Right atrium auricular region (tissue), 2 donors: ENCODE measurements at places on chromosomes 7 and 10.

GRCh38 chr10:81594991-81595390, 280.0 kb upstream of the NRG3 start:
- DNase-seq, result no peak

GRCh38 chr10:53487019-53487983, 714.7 kb upstream of the MBL2 start:
- DNase-seq, result no peak

GRCh38 chr7:961546-962400, 7.3 kb upstream of the ADAP1 start:
- no peak for DNase-seq

DNA sequence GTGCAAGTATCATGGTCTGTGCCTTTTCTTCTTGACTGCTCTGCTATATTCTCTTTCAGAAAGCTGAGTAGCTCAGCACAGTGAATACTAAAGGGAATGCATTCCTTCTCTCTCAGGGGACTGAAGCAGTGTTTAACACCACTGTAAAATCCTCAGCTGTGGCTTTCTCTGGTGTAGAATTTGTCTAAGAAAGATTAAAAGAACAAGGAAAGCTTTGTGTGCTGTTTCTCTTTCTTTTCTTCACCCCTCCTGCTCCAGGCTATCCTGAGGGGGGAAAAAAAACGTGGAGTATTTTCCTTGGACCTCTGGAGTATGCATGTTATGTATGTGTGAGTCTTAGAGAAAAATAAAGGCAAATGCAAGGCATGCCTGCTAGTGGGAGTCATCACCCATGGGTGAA, 383.9 kb downstream of the AUTS2 start:
- DNase-seq, result no peak

- no peak for DNase-seq
Observed at GRCh38 chr7:15889507-15889906, 203.0 kb upstream of the MEOX2 start.

- DNase-seq, result no peak
Observed at GRCh38 chr7:24025765-24026164, 258.2 kb upstream of the NPY start.

- DNase-seq, result no peak
Observed at GRCh38 chr7:97409346-97409745, 291.8 kb downstream of the SDHAF3 start.

DNA sequence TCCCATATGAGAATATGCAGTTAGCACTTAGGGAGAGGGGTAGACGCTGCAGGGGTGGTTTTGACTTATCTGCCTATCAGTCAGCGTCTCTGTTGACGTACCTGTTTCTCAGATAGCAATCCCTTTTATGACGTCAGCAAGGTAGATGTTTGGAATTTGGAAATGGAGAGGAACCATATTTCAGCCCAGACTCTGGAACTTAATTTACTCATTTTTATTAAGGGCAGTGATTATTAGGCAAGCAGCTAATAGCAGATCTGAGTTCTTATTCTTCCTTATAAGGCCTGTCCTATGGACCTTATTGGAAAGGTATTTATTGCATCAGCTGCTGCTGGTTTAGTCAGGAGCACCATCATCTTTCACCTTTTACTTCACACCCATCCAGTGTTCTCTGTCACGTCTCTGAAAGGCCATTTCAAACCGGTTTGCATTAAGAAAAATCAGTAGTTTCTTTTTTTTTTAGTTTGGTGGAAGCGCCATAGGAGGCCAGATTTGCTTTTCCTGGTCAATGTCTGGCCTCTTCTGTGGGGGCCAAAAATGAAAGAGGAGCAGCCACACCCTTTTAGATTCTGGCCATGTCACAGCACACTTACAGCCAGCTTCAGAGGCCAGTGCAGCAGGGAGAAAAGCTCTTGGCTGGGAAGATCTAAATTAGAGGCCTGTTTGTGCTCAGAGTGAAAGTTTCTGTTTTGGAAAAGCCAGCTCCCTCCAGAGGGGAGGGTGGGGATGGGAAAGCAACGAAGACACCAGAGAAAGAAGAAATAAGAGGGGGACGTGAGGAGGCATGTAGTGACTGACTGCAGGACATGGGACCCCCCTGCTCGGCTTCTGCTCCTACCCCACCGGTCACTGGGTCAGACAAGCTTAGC, 146.3 kb downstream of the TCF7L2 start:
- DNase-seq, result no peak

GRCh38 chr7:55132890-55133551, 114.2 kb downstream of the EGFR start:
- DNase-seq, result no peak

DNA sequence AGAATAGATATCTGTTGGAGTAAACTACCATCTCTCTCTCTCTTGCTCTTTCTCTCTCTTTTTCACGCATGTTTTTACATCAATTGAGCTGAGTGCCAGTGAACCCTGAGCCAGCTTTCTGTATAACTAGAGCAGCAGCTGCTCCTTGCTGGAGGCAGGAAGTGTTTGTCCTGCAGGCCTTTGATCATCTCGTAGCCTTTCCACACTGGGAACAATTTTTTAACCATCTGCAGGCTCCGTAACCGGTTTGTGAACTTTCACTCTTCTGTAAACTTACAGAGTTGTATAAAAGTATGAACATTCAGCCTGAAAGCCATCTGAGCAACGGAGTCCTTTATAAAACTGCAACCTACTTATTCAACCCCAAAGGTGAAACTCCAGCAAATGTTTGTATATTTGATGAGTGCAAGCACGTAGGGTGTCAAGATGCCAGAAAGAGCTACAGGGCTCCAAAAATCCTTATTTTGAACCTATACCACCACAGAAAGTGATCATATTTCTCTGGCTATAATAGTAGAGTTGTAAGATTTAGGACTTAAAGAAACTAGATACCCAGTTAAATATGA, 162.8 kb upstream of the NFE2L3 start:
- DNase-seq, result no peak

DNA sequence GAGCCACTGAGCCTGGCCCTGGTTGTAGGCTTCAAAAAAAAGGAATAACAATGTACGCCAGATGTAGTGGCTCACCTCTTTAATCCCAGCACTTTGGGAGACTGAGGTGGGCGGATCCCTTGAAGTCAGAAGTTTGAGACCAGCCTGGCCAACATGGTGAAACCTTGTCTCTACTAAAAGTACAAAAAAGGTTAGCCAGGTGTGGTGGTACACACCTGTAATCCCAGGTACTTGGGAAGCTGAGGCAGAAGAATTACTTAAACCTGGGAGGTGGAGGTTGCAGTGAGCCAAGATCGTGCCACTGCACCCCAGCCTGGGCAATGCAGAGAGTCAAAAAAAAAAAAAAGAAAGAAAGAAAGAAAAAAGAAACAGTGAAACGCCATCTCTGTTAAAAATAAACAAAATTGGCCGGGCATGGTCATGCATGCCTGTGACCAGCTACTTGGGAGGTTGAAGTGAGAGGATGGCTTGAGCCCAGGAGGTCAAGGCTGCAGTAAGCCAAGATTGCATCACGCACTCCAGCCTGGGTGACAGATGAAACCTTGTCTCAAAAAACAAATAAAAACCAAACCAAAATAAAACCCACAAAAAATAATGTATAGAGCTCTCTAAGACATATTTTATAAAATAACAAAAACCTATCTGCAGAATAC, 4.7 kb upstream of the KLHDC10 start:
- no peak for DNase-seq

GRCh38 chr7:41889472-41889871, 186.6 kb upstream of the INHBA start:
- no peak for DNase-seq

- DNase-seq, result no peak
Observed at GRCh38 chr10:70355051-70356021, 27.1 kb downstream of the LRRC20 start.

DNA sequence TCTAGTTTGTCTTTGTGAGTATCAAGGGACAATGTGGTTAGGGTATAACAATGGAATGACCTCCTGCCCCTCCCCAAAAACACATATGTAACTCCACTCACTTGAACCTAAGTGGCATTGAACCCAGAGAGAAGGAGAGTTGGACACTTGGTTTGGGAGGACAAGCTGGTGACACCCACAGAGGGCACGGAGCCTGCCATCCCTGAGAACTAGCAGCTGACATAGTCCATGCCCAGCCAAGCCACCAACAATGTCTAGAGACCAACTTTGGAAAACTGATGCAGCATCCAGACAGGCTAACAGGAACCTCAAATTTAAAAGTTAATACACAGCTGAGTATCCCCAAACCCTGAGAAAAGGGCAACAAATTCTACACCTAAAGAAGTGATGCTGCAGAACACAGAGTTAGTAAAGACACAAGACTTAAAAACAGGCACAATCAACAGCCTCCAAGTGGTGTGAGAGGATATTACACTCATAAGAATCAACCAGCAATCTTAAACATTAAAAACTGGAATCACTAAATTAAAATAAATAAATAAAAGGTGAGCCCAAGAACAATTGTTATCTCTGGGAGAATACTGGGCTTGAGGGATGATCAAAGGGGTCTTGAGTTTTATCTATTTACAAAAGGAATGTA, 27.2 kb downstream of the NUDCD3 start:
- no peak for DNase-seq

DNA sequence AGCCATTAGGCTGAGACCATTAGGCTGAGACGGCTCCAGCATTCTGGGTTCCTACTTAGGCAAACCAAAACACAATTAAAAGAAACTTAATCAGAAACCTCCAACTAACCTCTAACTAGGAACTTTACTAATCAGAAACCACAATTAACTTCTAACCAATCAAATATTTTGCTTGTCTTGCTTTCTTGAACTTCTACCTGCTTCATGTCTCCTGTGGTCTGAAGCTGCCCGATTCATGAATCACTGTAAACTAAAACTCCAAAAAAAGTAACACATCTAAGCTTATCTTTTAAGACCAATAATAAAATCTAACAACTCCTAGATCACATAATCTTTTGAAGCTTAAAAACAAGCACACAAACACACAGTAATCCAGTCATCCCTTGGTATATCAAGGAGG, 76.1 kb downstream of the PDSS1 start:
- DNase-seq, result no peak

- DNase-seq, result no peak
Observed at GRCh38 chr7:16026253-16027020, 340.0 kb upstream of the MEOX2 start.

- DNase-seq, result no peak
Observed at GRCh38 chr10:62377026-62377415, 2.9 kb downstream of the ZNF365 start.

DNA sequence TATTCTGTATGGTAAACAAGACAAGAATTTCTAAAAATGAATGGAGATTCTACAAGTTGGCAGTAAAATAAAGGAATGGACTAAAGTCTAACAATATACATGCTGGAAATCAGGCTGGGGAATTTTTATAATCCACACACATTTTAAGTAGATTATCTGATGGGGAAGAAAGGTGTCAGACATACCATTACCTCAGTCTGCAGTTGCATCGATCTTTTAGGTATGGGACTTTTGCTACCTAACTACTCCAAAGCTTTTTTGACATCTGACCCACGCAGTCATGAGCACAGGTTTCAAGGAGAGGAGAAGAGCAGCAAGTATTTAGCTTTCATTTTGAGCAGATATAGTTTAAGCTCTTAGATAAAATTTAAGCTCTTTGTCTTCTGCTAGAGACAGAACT, 113.0 kb downstream of the ZNF438 start:
- DNase-seq, result no peak

DNA sequence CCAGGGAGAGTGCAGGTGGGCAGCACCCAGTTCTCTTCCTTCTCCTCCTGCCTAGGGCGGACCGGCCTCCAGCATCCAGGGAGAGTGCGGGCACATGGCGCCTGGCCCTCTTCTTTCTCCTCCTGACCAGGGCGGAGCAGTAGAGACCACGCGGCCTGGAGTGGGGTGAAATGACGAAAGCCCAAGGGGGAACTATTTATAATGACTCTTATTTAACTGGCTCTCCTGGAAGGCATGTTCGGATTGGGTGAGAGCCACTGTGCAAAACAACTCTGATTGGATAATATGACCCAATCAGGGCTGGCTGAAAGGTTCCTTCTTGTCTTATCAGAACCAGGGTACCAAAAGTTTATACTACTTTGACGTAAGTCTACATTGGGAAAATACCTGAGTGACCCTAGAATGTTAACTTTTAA, 63.1 kb downstream of the ZNF37A start:
- no peak for DNase-seq

DNA sequence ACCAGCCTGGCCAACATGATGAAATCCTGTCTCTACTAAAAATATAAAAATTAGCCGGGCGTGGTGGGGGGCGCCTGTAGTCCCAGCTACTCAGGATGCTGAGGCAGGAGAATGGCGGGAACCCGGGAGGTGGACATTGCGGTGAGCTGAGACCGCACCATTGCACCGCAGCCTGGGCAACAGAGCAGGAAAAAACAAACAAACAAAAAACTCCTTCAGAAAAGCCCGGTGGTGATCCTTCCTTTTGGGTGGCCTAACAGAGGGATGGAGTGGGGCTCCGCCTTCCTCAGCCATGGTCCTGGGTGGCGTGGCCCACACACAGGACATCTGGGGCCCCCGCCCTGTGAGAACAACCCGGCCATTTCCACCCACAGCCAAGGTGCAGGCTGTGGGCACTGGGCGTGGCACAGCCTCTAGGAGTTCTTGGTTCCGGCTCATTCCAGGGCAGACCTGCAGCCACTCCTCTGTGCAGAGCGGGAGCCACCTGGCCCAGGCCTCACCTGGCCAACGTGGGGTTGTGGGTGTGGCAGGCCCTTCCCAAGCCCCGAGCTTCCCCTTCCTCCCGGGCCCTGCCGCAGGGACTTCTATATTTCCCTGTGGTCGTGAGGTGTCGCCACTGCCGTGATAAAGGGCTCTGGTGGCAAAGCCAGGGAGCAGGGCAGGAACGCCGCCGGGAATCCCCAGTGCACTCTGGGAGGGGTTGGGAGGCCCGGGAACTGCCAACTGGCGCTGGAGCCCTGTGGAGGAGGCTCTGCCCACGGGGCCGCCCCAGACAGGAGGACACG, 37.6 kb downstream of the GET4 start:
- DNase-seq, result no peak

DNA sequence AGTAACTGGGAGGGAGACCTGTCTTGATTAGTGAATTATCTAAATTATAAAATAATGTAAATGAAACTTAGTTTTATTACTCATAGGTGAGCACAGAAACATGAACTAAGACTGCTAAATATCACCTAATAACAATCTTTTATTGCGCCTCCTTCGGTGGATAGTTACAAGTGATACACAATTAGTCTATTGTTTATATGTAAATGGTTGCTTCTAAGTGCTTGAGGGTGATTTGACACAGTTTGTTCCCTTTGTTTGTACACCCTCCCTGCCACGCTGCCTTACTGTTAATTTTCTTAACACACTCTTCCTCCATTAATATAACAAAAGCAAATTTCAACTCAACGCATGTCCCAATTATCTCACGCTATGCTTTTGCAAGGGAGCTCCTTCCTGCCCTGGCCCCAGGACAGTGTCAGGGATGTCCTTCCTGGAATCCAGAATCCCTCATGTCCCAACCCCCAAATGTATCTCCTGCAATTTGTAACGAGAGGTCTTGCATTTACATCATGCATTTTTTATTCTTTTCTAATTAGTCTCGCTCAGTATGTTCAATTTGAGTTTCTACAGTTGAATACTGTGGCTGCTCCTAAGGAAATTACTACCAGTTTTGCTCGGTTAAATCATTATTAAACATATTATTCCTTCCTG, 4.2 kb downstream of the NPSR1 start:
- DNase-seq, result no peak

DNA sequence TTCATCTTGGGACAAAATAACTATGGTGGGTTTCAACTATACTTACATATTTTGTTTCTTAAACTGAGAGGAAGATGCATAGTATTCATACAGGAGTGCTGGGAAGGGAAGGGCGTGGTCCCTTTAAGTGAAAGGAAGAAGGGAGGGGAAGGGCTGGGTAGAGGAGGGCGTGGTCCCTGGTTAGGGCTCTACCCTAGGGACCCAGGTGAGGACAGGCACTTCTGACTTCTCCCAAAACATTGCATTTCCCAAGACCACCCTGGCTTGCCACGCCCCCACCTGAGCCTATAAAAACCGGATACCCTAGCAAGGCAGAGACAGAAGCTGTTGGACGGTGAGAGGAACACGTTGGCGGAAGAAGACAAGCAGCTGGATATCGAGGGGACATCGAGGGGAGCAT, 157.6 kb upstream of the PLXNA4 start:
- no peak for DNase-seq
